ENCODE measurements at places on chromosomes 5 and 9.
A peak's percentile ranks its signal among the peaks of the same experiment; 100 is the strongest.

GRCh38 chr5:14006823-14007520, 62.5 kb upstream of the DNAH5 start:
- no peak for DNase-seq

- DNase-seq = no peak
Observed at GRCh38 chr5:83001796-83002381, 75.3 kb downstream of the TMEM167A start.

DNA sequence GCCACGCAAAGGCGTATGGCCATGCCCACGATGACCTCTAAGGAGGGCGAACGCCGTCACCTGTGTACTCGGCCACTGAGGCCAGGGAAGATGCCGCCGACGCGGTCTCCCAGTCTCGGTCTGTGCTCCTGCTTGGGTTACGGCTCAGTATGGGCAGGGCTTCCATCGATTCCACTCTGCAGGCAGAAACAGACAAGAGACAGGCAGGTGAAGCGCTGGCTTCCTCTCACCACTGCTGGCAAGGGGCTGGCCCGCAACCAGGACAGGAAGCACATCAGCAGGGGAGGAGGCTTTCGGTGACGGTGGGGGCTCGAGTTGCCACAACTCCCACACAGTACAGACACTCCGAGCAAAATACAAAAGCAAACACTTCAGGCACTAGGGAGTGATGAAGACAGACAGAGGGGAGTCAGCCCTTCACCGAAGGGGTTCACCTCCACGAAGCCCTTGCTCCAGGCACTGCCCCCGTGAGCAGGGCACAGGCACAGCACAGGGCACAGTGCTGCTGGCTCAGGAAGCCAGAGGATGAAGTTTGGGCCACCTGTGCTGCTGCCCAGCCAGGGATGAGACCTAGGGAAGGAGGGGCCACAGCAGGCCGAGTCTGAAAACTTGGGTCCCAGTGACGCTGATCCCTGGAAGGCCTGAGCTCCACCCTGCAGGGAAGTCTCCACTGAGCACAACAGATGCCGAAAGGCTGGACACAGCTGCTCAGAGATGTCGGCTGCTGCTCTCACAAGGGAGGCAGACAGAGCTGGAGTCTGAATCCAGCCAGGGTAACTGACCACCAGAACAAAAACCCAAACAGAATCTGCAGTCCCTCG, 91.3 kb downstream of the CAMSAP1 start:
- no peak for DNase-seq

DNA sequence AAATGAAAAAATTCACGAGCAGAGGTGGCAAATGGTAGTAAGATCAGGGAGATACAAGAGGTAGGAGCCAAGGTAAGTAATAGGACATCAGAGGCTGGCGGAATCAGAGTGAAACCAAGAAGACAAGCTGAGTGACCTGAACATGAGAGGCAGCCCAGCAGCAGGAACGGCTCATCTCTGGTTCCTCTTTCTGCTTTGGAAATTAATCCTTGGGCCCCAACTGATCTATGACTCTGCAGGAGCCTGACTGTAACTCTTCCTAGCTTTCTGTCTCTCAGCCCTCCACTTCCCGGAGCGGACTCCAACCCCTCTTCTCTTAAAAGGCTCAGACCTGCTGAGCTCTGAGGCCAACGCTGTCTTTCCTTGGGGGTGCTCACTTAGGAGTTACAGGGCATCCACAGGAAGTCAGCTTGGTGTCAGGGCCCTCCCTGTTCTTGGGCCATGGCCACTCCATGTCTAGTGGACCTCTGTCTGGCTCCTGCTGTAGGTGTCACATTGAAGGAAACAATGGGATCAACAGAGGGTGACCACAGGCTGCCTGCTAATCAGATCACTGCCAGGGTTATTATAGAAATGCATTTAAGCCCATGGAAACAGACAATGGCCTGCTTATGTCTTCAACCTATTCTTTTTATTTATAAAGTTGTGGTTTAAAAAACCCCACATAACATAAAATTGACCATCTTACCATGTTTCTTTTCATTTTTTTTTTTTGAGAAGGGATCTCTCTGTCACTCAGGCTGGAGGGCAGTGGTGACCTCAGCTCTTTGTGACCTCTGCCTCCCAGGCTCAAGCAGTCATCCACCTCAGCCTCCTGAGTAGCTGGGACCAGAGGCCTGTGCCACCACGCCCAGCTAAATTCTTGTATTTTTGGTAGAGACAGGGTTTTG, 22.5 kb upstream of the SHB start:
- DNase-seq = no peak

DNA sequence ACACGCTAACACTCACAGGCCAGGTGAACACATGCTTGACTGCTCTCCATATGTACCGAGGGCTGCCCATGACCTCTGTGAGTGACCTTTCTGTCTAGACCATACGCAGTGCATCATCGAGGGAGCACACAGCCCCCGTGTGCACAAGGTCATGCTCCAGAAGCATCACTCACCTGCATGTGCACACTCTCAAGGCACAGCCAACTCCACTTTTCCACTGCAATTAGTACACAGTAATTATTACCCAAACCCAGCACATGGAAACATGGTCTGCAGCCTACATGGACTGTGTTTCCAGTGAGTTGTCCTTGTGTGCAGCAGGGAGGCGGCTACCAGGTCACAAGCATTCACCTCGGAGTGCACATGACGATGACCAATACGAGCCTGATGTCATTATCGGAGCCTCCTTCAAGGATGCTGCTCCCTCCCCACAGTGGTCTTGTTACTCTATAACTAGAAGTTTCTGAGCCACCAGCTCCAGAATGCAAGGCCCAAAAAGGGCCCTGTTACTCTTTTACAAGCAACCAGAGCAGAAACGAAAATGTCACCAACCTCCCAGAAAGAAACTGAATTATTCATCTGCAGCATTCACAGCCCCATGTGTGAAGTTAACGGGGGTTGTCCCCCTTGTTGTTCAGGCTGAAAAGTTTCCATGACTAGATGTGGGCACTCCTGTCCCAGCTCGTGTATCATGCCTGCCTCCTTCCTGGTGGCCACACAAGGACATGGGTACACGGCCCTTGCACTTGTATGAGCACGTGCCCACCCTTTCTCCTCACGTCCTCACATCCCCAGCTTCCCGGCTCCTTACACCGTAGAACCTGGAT, 31.2 kb downstream of the SEMA4D start:
- peak; percentile 40 for DNase-seq

DNA sequence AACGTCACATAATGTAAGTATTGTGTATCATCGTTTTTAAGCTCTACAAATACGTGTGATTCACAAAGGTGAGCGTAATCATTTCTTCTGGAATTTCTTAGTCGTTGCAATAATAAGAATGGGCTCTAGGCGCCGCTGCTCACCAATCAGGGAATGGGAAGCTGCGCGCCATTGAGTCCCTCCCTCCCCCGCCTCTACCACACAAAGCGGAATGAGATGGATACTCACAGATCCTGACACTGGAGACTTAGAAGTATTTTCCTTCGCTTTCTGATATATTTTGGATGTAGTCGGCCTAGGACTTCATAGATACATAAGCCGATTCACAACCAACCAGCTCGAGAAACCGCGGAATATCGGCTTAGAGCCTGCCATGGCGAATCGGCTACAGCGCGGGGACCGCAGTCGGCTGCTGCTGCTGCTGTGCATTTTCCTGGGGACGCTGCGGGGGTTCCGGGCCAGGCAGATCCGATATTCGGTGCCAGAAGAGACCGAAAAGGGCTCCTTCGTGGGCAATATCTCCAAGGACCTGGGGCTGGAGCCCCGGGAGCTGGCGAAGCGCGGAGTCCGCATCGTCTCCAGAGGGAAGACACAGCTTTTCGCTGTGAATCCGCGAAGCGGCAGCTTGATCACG, at the start of gene PCDHGA11:
Gene PCDHGA11 (plus strand): TSS at position 197 of the 634 bp plus-strand sequence. CDS start 177 bp downstream, at position 374.
- DNase-seq = no peak

DNA sequence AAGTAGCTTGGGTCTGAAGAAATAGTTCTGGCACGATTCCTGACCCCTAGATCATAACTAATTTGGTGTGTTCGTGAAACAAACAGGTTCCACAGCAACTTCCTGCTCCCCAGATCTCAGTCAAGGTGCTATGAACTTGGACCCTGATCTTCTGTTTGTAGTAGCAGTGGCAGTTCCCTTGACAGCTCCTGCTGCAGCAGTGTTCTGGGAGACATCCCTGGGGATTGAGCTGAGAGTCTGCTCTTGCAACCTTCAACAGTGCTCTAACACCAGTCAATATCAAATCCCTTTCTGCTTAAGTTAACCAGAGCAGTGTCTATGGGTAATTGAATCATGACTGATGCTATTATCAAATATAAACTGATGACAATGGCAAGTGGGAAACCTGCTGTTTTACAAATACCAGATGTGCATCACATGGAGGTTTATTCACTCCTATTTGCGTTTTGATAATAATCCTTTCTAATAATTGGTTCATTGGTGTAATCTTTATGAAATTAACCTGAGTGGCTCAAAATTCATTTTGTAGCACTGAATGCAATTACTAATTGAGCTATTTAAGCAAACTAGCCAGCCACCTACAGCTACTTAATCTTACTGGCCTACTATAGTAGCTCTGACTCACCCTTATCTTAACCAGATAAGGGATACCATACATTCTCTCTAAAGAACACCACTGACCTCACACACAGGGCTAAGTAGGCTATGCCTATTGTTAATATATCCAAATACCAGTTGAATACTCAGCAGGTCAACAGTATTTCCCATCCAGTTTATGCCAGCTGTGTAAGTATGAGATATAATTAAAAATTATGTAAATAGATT, 21.9 kb downstream of the KDM4C start:
- DNase-seq = no peak

DNA sequence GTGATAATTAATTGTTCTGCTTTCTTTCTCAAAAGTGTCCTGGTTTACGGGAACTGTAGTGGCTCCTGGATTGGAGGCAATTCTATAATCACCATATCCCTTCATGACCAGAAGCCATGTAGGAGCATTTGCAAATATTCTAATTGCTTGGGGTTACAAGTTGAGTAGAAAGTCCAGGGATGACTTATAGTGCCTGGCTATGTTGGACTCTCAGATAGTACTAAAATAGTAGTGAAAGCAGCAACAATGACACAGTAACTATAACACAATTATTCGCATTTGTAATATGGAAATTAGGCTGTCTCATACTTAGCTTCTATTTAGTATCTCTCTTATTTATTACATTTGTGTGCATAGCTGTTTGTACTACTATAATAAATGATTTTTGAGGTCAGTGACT, 712.5 kb upstream of the GRAMD2B start:
- DNase-seq = no peak

DNA sequence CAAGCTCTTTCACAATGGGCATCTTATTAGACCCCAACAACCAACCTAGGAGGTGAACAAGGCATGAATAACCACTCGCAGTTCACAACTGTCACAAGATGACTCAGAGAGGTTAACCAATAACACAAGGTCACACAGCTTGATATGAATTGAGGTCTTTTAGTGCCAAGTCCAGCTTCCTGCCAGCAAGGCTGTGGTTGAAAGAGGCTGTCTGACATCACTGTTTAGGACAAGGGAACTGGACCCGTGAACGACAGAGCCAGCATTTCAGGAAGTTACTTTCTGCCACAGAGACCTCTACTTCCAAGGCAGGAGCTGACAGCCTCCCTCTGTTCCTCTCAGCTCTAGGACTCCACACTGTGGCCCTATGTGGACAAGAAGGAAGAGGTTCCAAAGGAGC, 53.4 kb upstream of the ALDH1B1 start:
- no peak for DNase-seq

Data from stimulated activated CD8-positive, alpha-beta memory T cell treated with anti-CD3 and anti-CD28 coated beads, Interleukin-7, amount 100 ng/mL, for 4 hours (primary cell).